NCI-H187 (cell line): ENCODE measurements at places on chromosomes 6 and 20.

DNA sequence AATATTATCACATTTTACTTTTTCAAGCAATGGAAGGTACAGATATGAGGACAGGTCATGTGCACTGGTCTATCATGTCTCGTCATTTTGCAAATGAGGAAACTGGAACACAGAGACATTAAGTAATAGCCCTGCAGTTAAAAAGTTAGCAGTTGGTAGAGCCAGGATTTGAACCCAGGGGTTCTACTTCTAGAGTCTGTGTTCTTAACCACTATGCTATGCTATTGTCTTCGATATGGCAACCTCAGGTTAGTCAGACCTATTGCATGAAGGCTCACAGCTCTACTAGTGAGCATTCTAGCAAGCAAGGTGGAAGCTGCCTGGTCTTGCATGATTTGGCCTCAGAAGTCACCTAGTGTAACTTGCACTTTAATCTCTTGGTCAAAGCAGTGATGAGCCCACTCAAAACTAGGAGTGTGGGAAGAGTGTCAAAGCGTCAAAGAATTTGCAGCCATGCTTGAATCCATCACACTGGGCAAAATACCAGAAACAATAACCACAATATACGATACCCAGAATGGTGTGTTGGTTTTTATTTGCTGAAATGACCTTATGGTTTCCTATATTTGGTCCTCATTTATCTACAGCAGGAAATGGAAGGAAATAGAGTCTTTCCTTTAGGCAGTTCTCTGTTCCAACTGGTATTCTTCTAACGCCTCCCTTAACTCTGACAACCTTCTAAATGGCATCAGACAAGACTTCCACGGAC lies 20.4 kb upstream of the BMP2 start:
- DNase-seq: no peak

- no peak for DNase-seq
Measured at GRCh38 chr20:3658716-3659491, 4.3 kb downstream of the GFRA4 start.

GRCh38 chr20:3390759-3391425 lies 16.6 kb downstream of the DNAAF9 start:
- DNase-seq: no peak

GRCh38 chr20:23103284-23104018 lies 17.3 kb upstream of the CD93 start:
- DNase-seq: no peak

- DNase-seq: peak; percentile 1
Measured at GRCh38 chr6:88982720-88983119, 19.3 kb upstream of the RNGTT start.

GRCh38 chr6:157987788-157988699 lies 6.4 kb downstream of the SYNJ2 start:
- no peak for DNase-seq

- DNase-seq: no peak
Measured at GRCh38 chr6:150189122-150189521, 46.3 kb downstream of the PPP1R14C start.

- no peak for DNase-seq
Measured at GRCh38 chr6:79602859-79603258, 28.3 kb upstream of the SH3BGRL2 start.

DNA sequence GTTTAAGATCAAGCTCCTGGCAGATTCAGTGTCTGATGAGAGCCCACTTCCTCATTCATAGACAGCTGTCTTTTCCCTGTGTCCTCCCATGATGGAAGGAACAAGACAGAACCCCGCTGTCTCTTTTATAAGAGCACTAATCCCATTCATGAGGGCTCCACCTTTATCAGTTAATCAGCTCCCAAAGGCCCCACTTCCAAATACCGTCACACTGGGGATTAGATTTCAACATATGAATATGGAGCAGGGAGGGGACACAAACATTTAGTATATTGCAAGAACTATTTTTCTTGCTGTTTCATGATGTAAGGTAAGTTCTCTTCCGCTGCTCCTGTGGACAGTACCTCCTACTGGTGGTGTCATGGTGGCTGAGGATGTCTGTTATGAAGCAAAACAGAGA lies 158.3 kb upstream of the IRAK1BP1 start:
- DNase-seq: no peak

- no peak for DNase-seq
Measured at GRCh38 chr6:122050242-122050755, 349.2 kb upstream of the HSF2 start.

- no peak for DNase-seq
Measured at GRCh38 chr6:14822012-14822553, 423.8 kb upstream of the JARID2 start.

- DNase-seq: no peak
Measured at GRCh38 chr6:148128014-148128730, 214.5 kb upstream of the SASH1 start.

DNA sequence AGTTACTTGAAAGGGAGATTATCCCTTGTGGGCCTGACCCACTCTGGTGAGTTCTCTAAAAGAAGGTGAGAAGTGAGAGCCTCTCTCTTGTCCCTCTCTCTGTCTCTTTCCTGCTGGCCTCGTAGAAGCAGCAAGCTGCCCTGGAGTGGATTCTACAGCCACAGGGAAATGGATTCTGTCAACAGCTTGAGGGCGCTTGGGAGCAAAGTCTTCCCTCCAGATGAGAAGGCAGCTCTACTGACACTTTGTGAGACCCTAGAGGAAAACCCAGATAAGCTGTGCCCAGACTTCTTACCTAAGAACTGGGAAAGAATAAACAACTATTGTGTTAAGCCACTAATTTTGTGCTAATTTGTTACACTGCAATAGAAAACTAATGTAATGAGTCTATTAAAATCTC lies 39.9 kb downstream of the ANKRD60 start:
- no peak for DNase-seq

DNA sequence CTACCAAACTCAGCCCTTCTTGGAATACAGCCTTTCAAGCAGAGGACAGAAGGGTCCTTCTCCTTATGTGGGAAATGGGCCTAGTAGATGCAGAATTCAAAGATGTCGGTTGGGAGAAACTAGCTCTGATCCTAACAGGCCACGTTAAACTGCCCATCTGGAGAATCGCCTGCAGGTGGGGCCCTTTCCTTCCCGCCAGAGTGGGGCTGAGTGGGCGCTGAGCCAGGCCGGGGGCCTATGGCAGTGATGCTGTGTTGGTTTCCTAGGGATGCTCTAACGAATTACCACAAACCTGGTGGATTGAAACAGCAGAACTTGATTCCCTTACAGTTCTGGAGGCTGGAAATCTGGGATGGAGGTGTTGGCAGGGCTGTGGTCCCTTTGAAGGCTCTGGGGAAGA lies 9.1 kb downstream of the MAPK13 start:
- DNase-seq: no peak

DNA sequence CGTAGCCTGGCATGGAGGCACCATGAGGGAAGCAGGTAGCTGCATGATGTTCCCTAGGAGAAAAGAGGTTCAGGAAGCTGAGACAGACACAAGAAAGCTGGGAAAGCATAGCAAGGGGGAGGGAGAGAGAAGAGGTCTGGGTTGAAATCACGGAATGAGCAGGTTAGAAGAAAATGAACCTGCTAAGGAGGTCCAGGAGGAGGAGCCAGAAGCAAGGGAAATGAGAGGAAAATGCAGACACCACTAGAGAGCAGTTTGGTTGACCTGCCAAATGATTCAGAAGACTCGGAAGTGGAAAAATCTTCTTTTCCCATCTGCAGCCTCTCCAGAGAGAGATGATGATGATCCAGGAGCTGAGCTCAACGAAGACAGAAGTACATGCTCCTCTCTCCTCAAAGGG lies 70.9 kb downstream of the VIP start:
- DNase-seq: no peak

GRCh38 chr6:161111261-161111660 lies 119.7 kb downstream of the MAP3K4 start:
- DNase-seq: no peak

GRCh38 chr20:49030954-49031619 lies 15.0 kb upstream of the CSE1L start:
- no peak for DNase-seq

DNA sequence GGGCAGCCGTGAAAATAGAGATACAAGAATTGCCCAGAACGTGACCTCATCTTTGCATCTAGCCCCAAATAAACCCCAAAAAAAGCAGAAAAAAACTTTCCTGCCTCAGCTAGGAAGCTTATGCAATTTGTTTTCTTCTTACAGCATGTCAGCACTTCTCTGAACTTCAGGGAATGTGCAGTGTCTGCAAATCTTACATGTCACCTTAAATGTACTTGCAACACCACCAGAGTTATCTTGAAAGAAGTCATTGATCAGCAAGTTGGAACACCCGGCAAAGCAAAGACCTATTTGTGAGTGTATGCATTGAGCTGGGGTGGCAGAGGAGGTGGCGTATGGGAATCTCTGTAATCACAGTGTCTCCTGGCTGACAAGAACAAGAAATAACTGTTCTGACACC lies 123.4 kb downstream of the PKHD1 start:
- DNase-seq: no peak

GRCh38 chr6:140597181-140597580 lies 1222.7 kb upstream of the CITED2 start:
- no peak for DNase-seq

DNA sequence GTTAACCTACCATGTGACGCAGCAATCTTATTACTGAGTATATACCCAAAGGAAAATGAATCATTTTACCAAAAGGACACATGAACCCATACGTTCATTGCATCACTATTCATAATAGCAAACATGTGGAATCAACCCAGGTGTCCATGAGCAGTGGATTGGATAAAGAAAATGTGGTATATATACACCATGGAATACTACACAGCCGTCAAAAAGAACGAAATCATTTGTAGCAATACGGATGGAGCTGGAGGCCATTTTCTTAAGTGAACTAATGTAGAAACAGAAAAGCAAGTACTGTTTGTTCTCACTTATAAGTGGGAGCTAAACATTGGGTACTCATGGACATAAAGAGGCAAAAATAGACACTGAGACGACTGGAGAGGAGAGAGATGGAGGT lies 44.2 kb downstream of the TBPL1 start:
- no peak for DNase-seq

GRCh38 chr6:42239736-42240375 lies 22.2 kb upstream of the MRPS10 start:
- no peak for DNase-seq

DNA sequence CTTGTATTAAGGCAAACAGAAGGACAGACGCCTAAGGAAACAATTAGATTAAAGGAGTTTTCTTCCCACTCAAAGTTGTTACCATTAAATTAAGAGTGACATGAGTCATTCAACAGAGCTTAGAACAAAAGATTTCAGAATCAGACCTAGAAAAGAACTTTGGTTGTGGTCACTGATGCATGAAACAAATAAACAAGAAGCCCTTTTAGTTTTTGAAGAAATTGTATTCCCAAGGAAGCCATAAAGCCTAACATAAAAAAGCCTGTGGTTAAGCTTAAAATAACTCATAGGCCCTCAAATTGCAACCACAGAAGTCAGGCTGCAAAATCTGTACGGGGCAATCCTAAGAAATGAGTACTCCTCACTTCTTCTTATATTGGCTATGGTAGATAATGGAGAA lies 17.9 kb upstream of the TRIM26 start:
- DNase-seq: no peak

GRCh38 chr20:1265226-1265915 lies 723 bp upstream of the SNPH start:
- no peak for DNase-seq

GRCh38 chr6:16548121-16548520 lies 213.1 kb downstream of the ATXN1 start:
- DNase-seq: no peak

DNA sequence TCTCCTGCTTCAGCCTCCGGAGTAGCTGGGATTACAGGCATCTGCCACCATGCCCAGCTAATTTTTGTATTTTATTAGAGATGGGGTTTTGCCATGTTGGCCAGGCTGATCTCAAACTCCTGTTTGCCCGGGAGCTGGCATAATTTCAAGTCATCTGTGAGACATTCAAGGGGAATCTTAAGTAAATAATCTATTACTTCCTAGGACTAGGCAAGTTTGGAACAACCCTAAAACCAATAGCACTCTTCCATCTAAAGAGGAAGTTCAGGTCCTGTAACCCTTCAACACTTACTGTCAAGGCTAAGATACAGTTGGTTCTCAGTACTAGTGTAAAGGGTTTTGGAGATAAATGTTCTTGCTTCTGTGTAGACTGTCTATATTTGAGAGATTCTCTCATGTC lies 267.8 kb upstream of the IRAK1BP1 start:
- DNase-seq: no peak

DNA sequence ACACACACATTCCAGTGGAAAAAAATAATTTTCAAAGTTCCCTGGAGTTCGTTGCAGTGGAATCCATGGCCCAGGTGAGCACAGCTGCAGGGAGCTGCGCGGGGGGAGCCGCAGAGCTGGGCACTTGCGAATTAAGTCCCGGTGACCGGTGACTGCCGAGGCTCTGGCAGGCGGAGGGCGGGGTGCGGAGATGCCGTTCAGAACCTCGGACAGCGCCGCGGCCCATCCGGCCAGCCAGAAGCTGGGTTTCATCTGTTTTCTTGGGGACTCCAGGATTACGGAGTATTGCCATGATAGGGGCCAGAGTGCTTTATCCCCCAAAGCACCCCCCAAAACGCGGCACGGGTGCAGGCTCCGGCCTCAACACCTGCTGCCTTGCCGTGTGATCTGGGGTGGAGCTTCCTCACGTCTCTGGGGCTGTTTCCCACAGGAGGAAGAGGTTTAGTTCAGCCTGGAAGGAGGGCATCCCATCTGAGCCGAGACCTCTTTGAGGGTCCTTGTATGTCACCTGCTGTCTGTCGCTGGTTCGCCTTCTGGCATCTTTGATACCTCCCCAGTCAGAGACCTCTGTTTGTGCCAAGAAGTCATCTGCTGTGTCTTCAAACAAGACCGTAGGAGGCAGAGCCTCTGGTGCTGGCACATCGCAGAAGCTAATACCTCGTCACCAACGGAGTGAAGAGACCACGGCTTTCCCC lies 99.4 kb downstream of the YTHDF1 start:
- no peak for DNase-seq

GRCh38 chr20:56358070-56358469 lies 704 bp upstream of the FAM210B start:
- no peak for DNase-seq

- no peak for DNase-seq
Measured at GRCh38 chr6:30331981-30332380, 5.3 kb downstream of the TRIM39 start.

DNA sequence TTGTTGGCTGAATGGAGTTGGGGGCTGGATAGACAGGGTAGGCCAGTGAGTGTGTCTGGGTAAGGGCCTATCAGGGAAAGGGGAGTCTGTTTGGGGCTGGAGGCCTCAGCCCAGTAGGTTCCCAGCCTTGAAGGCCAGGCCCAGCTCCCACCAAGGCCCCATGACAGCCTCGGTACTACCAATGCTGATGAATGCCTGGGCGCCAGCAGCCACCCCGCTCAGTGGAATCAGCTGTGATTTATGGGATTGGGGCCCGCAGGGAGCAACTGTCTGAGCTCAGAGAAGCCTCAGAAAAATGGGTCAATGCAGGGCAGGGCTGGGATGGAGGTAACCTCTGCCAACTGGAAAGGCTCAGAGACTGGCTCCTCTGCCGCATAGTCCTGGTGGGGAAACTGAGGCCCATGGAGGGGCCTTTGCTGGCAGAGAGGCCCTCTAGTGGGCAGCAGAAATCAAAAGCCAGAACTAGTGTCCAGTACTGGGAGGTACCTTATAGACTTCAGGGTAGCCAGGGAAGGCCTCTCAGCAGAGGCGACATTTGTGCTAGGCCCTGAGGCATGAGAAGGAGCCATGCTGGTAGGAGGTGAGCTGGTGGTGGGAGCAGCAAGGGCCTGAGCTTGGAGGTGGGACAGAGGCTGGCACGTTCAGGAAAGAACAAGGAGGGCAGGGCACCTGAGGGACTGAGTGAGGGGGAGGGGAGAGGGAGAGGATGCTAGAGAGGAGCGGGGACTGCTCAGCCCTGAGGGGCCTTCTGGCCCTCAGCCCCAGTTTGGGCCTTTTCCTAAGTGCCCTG lies 36.4 kb downstream of the DLGAP4 start:
- no peak for DNase-seq
